D721Med (cell line): ENCODE measurements at places on chromosomes 5 and 9.

DNA sequence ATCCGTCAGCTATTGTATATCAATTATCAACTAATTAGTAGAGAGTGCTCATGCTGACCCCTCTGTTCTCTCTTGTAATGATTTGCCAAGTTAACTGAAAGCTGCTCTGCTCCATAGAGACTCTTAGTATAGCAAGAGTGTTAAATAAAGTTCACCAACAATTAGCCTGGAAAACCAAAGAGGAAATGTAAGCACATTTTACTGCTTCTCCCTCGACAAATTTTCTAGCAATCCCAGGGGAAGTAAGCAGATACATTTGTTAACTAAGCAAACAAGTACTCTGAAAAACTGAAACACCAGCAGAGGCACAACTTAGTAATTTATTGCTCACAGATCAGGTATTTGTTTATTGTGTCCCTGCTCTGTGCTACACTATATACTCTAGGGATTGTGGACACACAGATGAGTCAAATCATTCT lies 162.2 kb downstream of the GLIS3 start:
- DNase-seq = no peak

DNA sequence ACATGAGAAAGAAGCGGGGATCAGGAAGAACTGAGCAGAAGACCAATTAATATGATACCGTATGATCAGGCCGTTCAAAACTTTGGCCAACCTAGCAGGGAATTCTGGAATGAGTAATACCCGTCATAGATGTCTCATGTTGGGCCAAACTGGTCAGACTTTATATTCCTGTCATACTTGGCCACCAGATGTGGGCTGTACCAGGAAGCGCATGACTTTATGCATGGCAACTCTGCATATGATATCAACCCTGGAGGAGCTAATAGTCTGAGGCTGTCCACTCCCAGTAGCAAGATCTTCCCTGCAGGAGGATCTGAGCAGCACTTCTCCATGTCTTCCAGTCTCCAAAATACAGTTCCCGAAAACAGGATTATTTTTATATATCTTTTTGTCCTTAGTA lies 68.5 kb upstream of the NAA35 start:
- DNase-seq = no peak

DNA sequence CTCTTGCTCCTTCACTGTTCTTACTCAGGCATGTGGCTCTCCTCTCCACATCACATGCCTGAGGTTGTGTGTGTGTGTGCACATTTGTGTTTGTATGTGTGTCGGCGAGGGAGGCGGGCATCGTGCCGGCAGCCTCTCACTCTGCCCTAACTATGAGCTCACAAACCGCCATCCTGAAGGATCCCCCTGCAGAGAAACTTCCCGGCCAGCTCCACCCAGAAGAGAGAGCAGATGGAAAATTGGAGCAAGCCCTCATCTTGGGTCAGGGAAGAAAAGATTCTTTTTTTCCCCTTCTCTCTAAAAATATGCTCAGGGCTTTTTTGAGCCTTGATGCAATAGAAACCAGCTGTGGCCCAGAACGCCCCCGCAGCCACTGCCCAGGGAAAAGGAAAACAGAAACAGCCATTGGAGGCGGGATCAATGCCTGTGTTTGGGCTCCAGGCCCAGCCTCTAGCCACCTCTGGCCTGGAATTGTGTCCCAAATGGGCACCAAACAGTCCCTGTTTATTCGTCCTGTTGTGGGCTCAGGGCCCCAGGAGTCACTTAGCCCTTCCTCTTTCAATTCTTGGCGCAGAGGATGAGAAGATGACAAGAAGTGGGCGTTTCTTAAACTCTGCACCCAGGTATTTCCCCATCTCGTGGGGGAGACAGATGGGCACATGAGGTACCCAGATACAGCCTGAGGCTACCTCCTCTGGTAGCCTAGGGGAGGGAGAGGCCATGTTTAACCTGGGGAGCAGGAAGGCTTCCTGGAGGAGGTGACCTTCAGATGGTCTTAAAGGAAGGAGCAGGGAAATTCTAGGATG lies 151.5 kb downstream of the RGS3 start:
- DNase-seq = no peak

- no peak for DNase-seq
Observed at GRCh38 chr5:134967607-134968006, at the start of gene CATSPER3. Gene CATSPER3, plus strand, starts transcription at chr5:134967907. Its CDS starts 85 bp downstream, at chr5:134967992.

DNA sequence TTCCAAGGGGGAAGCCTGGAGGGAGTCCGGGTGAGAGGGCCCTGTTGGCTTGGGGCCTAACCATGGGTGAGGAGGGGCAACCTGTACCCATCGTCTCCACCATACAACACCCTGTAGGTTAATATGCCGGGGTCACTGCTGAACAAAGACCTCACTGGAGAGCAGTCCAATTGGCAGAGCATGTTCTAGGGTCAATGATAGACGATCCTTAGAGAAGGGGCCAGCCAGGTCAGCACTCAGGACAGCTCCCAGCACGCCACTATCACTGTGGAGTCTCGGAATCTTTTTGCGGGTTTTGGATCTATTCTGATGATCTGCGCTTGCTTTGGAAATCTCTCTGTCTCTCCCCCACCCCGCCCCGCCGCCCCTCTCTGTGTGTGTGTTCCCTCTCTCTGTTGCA lies 218.4 kb upstream of the MVB12B start:
- no peak for DNase-seq

DNA sequence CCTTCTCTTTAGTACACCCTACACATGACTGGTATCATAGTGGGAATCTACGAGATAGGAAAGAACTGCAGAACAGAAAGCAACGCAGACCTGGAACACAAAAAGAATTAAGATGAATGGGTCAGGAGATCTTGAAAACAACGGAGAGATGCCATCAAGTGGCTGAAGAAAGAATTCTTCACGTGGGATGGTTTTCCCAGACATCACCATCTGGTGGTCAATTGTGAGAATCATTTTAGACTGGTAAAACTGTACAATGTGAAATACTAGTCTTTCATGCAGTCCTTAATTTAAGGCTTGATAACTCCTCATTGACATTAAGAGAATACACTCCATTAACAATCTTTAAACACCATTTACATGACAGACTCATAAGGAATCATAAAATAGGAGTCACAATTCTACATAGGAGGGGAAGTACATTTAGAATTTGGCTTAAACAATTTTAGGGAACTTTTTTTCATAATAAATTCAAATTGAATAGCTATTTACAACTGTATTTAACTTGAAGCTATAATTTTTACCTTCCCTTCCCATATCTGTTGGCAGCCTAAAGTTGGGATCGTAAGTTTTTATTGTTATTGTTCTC lies 128.4 kb upstream of the TRPM3 start:
- DNase-seq = no peak

DNA sequence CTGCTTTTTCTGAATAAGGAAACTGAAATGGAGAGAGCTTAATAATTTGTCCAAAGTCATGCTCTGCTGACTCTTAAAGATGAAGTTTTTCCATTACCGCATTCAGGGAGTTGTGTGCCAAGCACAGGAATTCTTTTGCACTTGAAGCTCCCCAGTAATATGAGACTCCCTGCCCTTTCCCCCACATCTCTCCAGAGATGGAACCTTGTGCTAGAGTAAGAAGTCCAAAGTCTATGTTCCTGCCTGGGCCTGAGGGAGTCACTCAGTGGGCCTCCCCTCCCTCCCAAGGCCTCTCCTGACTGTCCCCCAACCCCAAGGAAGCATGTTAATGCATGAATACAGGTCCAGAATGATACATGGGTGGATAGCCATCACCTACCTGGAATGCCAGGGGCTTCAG lies 173.3 kb upstream of the SEMA6A start:
- DNase-seq = no peak

GRCh38 chr9:21919377-21920362 lies 74.5 kb downstream of the CDKN2A start:
- no peak for DNase-seq

DNA sequence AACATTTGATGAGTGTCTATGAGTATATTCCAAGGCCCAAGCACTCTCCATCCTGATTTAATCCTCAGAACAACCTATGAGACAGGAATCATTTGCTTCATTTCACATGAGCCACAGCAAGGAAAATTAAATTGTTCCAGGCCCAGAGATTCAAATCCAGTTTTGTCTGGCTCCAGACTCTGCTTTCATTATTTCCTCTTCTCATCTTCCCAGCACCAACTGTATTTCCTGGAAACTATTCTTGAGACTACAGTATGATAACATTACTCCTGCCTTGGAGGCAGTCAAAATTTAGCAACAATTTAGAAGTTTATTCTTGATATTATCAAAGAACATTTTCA lies 194.5 kb downstream of the ZNF608 start:
- no peak for DNase-seq

DNA sequence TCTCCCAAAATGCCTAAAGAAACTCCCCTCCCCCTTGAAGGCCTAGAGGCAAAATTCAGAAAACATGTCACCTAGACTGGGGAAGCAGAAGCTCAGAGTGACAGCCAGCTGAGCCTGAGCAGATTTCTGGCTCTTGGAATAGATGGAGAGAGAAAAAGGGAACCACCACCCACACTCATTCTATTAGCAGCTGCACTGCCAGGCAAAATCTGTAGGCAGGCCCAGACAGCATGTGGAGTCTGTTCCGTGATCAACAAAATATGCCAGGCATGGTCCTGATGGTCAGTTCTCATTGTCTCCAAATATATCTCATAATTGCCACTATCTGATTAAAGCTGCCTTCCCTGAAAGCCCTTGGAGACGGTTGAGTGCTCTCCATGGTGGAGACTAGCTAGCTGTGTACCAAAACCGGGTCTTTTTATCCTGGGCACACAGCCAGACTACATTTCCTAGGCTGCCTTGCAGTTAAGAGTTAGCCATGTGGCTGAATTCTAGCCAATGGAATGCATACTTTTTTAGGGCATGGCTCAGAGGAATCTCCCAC lies 131.7 kb upstream of the GPR151 start:
- DNase-seq = no peak

- DNase-seq = no peak
Observed at GRCh38 chr9:111744363-111744762, 50.4 kb downstream of the SHOC1 start.
